GM12891 (cell line): ENCODE measurements at places on chromosomes 13 and 19.

DNA sequence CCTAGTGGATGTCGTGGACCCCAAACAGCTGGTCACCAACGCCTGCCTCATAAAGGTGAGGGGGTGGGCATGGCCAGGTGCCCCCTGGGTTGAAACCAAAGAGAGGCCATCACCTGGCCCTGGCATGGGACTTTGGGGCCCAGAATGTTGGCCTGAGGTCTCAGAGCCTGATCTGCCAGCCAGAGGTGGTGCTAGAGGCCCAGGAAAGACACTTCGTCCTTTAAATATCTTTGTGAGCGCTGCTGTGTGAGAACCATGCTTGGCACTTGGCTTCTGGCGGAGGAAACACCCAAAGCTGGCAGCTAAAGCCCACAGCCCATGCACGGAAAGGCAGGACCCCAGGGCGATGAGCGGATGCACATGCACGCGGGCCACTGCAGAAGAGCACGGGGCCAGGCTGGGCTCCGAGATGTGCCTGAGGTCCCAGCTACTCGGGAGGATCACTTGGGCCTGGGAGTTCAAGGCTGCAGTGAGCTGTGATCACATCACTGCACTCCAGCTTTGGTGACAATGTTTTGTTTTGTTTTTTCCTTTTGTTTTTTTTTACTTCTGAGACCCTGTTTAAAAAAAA, 4.3 kb upstream of the ADM5 start:
- no peak for DNase-seq

GRCh38 chr13:30577401-30577852, 40.3 kb upstream of the USPL1 start:
- no peak for DNase-seq

DNA sequence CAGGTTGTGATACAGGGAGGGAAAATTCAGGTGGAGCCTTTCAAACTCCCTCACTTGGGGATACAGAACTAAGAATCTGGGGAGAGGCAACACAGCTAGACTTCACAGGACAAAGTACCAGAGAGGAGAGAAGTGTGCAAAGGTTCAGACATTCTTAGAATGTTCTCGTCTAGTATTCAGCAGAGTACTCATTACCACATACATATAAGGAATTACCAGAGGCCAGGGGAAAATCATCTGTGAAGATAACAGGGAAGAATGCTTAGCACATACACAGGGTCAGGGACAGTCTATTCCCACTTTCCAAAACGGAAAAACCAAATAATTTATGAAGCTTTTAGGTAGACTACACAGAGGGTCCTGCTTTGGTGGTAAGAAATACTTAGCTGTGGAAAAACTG, 58.1 kb downstream of the TRPC4 start:
- DNase-seq = no peak

- no peak for DNase-seq
Observed at GRCh38 chr19:17431417-17431816, 11.6 kb downstream of the MVB12A start.

GRCh38 chr13:72650051-72650700, 77.3 kb downstream of the MZT1 start:
- no peak for DNase-seq

- no peak for DNase-seq
Observed at GRCh38 chr19:42285541-42285941, 16.4 kb upstream of the PRR19 start.

GRCh38 chr19:49817964-49818648, at the start of gene MED25:
Gene MED25, plus strand, starts transcription at chr19:49818289. Its CDS starts 53 bp downstream, at chr19:49818342.
- DNase-seq = peak; percentile 91

GRCh38 chr13:105787632-105788031, 747.8 kb downstream of the EFNB2 start:
- DNase-seq = no peak

DNA sequence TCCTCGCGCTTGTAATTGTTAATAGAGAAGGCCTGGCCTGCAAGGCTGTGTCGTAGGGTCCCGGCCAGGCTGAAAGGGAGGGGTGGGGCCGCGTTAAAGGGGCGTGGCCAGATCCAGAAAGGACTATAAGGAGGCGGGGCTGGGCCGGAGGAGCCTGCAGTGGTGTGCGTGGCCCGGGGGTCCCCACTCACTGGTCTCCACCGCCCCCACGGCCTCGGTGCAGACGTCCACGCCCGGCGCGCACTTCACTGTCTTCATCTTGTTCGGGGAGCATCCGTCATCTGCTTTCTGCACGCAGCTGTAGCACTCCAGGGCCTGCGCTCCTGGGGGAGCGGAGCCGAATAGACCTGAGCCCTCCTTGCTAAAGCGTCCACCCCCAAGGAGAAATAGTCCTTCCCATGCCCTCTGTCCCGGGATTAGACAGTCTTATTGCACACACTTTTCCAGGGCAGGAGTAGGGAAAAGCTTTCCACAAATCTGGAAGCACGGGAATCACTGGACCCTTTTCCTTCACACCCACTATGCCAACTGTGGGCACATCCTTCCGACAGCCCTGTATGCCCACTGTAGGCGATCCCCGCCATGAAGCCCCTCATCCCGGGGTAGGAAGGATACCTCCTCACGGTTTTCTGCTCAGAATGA, 1.2 kb downstream of the LYPD3 start:
- peak; percentile 74 for DNase-seq

DNA sequence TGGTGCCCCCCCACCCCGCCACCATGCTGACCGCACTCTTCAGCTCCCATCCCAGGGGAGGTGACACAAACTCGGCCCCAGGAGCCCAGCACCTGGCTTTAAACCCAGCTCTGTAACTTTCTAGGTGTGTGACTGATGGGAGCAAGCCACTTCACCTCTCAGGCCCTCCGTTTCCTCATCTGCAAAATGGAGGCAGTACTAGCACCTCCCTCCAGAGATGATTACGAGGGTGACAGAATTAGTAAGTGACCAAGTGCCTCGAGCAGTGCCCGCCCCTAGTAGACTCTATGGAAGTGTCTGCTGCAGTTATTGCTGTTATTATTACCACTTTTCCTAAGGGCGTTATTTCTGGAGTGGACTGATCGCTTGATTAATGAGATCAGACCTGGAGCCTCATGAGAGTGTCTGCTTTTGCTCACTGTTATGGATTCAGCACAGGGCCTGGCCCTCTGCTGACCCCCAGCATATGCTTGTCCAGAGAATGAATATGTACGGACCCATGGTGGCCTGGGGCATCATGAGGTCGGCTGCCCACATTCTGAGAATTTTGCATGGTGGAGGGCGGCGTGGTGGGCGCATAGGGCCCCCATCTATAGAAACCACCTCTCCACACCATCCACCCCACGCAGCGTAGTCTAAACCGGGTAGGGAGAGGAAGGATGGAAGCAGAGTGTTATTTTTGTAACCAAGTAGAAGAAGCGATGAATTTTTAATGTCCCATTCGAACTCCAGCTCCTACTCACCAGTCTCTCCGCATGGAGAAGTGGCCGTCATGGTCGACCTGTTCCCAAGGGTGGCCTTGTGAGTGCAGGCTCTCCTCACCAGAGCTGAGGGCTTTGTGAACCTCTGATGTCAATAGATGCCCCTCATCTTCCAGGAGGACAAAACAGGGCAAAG, 48.2 kb downstream of the CAPN12 start:
- DNase-seq = no peak

- no peak for DNase-seq
Observed at GRCh38 chr19:3322199-3322978, 44.0 kb upstream of the NFIC start.

- peak; percentile 14 for DNase-seq
Observed at GRCh38 chr13:41916173-41916954, 44.5 kb downstream of the VWA8 start.

- no peak for DNase-seq
Observed at GRCh38 chr13:41673640-41674039, 216.3 kb downstream of the RGCC start.

GRCh38 chr13:111876506-111876905, 190.4 kb upstream of the SOX1 start:
- no peak for DNase-seq

DNA sequence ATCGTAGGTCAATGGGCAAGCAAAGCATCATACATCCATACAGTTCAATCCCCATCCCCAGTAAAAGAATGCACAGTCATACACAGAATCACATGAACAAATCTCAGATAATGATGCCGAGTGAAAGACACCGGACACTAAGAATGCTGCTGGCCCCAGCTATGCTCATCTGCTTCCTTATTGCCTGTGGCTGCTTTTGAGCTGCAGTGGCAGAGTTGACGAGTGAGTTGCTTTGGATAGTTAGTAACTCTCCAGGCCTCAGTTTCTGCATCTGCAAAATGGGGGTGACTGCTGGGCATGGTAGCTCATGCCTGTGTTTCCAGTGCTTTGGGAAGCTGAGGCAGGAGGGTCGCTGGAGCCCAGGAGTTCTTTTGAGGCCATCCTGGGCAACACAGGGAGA, 12.9 kb upstream of the NFIC start:
- DNase-seq = no peak

DNA sequence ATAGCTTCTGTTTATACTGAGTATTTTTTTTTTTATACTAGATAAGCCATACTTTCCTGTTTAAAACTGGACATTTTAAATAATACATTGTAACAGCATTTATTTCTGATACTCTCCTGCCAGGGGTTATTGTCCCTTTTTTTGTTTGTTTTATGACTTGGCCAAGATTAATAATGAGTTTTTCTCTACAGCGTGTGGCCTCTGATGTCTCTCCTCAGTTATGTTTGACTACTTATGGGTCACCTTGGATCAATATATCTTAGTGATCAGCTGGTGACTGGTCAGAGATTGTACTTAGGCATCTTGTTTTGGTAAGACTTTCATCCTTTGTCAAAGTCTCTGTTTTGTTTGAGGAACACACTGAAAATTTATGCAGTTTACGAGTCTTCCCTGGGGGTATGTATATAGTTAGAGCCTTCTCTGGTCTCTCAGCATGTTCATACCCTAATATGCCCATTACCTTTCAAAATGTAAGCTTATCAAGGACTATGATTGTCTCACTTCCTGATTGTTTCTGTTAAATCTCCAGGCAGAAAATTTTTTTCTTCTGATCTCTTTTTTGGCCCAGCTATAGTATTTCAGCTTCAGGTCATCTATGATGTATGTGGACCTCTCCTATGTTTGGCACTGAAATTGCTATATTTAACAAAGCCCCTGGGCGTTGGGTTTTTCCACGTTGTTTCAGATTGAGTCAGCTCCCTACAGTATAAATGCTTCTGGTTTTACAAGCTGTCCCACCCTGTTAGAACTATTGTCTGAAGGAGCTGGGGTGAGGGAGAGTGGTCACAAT, 87.9 kb downstream of the URI1 start:
- no peak for DNase-seq

DNA sequence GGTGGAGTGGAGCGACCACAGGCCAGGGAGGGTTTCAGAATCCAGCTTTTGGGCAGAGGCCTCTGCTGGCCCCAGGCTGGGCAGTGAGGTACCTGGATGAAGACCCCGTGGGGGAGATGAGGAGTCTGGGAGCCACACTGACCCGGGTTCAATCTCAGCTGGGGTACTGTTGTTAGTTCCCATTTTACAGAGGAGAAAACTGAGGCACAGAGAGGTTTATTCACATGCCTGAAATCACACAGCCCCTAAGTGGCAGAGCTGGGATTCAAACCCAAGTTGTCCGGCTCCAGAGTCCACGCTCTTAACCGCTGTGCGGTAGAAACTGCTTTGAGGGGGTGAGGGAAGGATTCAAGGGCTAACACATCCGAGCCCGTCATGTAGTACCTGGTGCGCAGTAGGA, 45.0 kb downstream of the MYH14 start:
- DNase-seq = no peak

DNA sequence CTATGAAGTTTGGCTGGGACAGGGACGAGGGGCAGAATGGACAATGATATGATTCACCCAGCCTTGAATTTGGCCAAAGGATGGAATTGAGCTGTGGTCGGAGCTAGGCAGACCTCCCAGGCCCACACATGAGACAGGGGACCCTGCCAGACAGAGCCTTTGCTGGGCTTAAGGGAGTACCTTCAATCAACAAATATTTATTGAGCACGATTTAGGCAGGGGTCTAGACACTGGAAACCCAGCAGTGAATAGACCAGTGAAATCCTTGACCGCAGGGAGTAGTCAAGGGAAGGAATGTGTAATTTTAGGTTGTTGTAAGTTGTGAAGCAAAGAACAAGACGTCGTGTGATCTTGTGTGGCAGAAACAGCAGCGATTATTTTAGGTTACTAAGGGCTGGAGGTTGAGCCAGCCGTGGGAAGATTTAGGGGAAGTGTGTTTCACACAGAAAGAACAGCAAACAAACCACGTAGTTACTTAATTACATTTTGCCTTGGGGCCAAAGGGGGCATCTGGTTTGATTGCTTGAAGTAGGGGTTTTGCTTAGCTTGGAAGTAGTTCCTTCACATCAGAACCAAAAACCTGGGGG, 16.9 kb upstream of the AP1M2 start:
- DNase-seq = peak; percentile 30

DNA sequence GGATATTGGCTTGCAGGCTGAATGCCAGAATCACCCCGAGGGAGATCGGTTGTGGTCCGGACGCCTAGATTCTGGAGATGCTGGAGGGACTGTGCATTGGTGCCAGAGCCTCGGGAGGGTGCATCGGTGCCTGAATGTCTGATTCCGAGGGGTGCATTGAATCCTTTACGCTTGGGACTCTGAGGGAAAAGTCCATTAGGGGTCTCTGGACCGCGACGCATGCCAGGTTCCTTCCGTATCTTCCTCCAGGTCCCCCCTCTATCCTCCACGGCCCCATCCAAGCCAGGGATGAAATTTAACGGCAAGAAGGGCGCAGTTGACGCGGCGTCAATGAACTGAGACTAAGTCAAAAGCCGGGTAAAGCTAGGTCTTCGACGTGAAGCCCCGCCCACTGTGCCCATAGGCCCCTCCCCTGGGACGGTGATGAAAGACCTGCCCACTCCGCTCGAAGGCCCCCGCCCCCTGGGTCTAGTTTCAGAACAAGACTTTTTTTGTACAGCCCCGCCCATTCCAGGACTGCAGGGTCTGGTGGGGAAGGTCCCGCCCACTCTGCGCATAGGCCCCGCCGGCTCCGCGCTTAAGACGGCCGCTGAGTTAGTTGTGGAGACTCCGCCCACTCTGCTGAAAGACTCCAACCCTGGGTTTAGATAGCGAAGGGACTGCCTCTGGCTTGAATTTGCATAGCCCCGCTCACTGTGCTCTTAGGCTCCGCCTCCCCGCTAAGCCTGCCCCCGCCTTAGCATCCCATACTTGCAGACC, 737 bp downstream of the ZNF575 start:
- DNase-seq = peak; percentile 90

DNA sequence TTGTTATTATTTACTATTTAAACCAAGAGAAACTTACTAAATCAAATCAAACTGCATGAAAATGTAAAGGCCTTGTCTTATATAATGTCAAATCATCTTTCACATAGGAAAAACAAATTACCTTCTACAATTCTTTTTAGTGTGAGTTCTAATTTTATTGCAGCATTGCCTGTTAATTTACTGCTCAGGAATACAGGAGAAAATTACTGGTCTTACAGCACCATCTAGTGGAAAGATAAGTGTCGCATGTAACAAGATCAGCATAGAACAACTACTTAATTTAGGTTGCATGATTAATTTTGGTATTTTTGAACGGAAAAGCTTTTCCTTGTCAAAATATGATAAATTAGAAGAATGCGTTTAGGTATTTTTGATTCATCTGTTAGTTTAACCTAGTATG, 502.7 kb downstream of the UQCRFS1 start:
- no peak for DNase-seq

DNA sequence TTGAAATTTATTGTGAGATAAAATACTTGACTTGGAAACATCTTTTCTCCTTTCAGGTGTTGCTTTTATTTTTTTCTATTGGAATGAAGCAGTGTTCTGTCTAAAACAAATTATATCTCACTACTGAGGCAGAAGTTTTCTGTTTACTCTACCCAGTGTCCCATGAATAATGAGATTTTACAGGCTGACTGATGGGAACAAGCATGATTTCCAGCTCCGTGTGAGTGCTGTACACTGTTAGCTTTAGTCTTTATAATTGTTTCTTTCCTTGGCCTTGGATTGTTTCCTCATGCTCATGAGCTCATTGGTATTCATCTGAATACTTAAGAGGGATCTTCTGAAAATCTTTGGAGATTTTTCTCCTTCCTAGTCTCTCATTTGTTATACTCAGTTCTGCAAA, 2049.5 kb upstream of the PRR20A start:
- DNase-seq = no peak
